ENCODE measurements at places on chromosomes 7 and 10.

DNA sequence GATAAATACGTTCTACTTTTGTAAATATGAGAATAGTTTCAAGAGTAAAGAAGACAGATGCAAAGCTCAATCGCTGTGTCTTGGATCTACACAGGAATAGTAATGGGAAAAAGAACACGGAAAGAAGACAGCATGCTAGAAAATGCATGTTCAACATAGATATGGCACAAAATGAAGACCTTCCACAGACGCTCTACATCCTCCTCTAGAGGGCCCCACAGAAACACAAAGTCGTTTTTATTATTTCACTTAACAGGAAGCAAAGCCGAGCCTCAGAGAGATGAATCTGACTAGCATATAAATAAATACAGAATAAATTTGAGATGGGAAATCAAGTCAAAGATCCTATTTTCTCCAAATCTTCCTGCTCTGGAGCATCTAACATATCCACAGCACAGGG is 292.6 kb downstream of the PARD3 start:
- peak; percentile 23 for DNase-seq

DNA sequence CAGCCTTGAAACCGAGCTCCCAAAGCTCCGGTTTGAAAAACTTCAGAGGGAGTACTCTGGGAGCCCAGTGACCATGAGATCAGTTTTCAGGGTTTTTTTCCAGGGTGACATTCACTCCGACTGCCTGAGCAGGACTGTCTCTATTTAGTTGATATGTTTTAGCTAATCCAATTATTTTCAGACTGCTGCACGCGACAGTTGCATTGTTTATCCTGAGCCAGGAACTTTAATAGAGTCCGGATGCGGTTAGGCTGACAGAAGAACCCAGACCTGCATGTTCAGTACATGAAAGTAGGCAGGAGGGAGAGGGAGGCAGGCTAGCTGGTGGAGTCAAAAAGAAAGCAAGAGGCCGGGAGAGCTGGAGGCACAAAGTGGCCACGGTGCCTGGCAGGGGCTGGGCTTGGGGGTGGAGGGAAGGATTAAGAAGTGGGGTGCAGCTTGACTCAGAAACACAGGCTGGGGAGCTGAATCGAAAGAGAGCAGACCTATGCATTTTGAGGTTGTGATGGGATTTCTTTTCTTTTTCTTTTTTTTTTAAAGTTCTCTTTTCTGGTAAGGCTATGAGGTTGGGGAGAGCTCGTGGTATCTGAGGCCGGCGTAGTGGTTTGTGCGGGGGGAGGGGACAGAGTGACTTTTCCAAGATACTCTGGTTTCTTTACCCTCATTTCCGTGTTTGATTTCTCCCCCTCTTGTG is 5.7 kb downstream of the GATA3 start:
- DNase-seq, result no peak

GRCh38 chr10:124740369-124741280 is 3.6 kb downstream of the FAM53B start:
- DNase-seq, result no peak

GRCh38 chr10:44873160-44873559 is 38.0 kb upstream of the TMEM72 start:
- no peak for DNase-seq

DNA sequence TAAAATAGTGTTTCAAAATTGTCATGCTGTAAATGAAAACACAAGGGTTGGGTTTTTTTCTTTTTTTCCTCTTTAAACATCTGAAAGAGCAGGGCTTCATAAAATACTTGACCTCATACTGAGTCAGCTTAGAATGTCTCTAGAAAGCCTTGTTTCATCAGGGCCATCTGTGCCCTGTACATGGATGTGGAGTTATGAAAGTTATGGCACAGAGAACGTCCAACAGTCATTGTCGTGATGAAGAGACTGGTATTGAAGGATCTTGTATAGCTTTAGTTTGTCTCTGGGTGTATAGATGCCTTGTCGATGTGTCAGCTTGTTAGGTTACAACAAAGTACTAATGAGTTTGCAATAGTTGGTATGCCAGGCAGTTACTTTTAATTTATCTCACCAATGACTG is 127.3 kb downstream of the FAM204A start:
- no peak for DNase-seq

DNA sequence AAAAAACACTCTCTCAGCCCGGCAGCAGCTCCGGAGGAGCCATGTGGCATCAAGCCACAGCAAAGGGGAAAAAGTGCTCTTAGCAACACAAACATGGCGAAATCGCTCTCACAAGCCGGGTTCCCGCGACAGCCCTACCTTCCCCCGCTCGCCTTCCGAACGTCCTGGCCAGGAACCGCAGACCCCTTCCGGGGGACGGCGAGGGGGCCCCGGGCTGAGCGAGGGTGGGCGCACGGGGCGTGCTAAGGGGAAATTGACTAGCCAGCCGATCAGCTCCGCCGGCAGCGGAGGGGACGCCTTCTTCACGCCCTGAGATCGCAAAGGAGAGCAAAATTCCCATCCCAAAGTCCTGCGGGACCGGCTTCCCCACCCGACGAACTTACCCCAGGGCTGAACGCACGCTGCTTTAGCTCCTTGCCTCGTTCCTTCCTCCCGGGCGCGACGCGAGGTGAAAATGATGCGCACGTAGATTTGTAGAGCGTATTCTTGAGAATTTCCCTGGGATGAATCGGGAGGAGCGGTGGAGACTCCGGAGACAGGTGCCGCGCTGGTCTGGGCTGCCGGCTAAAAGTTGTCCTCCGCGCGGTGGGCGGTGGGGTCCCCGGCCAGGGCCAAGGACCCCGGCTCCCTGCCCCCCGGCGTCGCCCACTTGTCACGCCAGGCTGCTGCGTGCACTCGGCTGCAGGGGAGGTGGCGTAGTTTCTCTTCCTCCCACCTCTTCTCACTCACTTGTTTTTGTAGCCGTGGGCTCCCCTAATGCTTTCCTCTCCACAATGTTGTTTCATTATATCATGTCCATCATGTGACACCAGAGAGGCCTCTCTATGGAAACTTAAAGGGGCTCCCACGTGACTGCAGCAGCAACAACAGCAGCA is 220.1 kb upstream of the MKLN1 start:
- DNase-seq, result no peak

GRCh38 chr7:146683439-146683838 is 566.8 kb downstream of the CNTNAP2 start:
- DNase-seq, result no peak

GRCh38 chr10:74034301-74034700 is 36.4 kb downstream of the VCL start:
- no peak for DNase-seq

- no peak for DNase-seq
Measured at GRCh38 chr7:157018997-157019608, 8.6 kb upstream of the MNX1 start.

- DNase-seq, result no peak
Measured at GRCh38 chr10:51867956-51868355, 168.6 kb upstream of the CSTF2T start.

- peak; percentile 23 for DNase-seq
Measured at GRCh38 chr10:28432210-28432676, 100.7 kb upstream of the WAC start.

GRCh38 chr10:110852255-110852896 is 19.4 kb upstream of the PDCD4 start:
- DNase-seq, result no peak

GRCh38 chr7:130353196-130353595 is 8.6 kb downstream of the CPA5 start:
- DNase-seq, result no peak

GRCh38 chr10:71487726-71488125 is 91.0 kb downstream of the CDH23 start:
- no peak for DNase-seq

DNA sequence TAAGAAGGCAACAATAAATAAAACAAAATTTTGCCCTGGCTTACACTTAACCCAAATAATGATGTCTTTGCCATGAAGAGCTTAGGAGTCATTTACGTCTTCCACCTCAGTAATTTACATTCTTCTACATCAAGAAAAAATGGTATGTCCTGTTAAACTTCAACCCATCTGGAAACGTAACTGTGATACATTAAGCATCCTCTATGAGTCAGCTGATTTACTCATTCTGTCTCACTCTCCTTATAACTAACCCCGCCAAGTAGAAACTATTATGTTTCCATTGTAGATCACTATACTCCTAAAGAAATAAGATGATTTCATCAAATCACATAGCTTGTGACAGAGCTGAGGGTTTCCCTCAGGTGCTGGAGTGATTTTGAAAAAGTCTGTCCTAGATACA is 330.7 kb downstream of the CDC14C start:
- no peak for DNase-seq

GRCh38 chr7:117564080-117564479 is 84.3 kb downstream of the CFTR start:
- no peak for DNase-seq

GRCh38 chr10:105700218-105700617 is 1059.1 kb downstream of the SORCS3 start:
- no peak for DNase-seq

DNA sequence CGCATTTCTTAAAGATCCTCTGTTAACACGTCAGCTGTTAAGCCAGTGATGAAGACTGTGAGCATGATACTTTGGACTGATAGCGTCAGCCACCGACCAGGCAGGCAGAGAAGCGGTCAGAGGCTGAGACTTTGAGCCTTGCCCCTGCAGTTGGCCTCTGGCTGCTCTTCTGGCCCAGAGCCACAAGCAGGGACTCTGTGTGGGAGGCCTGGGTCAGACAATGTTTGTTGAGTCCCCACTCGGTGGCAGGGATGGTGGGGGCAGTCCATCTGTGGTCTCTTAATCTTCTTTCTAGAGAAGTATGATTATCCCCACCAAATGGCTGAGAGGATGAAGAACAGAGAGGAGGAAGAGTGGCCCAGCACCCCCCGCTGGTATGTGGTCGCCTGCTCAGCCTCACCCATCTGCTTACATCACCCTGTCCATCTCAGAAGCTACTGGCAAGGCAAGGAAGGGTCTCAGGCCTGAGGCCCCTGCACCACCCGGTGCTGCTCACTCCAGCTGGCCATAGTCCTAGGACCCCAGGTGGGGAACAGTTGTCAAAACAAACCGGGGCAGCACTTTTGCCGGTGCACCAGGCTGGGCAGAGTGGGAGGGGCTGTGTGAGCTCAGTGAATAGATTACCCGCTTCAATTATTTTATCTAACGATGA is 202.9 kb downstream of the GRID1 start:
- no peak for DNase-seq
